Stimulated activated CD4-positive, alpha-beta T cell treated with anti-CD3 and anti-CD28 coated beads, Interleukin-12 subunit alpha, Interleukin-12 subunit beta, amount 100 ng/mL, for 48 hours (primary cell): ENCODE measurements at places on chromosomes 5 and 9.
A peak's percentile ranks its signal among the peaks of the same experiment; 100 is the strongest.

GRCh38 chr5:61290791-61291210 is 41.3 kb upstream of the ZSWIM6 start:
- no peak for DNase-seq

- no peak for DNase-seq
These were observed 94.8 kb upstream of the APC start for GRCh38 chr5:112642885-112643284.

DNA sequence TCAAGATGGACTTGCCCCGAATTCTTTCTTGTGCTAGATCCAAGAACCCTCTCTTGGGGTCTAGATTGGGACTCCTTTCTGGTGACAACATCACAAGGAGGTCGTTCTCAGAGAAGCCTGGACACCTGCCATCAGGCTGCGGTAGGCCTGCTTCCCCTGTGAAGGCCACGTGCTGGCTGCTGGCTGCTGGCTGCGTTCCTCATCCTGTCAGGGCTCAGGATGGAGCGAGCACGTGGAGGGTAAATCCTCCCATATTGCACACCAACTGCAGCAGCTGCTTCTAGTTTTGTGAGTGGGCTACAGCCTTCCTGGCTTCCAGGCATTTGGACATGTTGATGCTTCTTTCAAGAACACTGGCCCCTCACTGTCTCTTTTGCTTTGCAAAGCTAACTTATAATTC is 95.6 kb downstream of the HSPA4 start:
- no peak for DNase-seq

GRCh38 chr9:129874261-129875101 is 39.2 kb downstream of the USP20 start:
- no peak for DNase-seq

GRCh38 chr5:40160435-40160834 is 519.3 kb upstream of the PTGER4 start:
- no peak for DNase-seq

- no peak for DNase-seq
These were observed 80.3 kb upstream of the EQTN start for GRCh38 chr9:27377147-27377807.

DNA sequence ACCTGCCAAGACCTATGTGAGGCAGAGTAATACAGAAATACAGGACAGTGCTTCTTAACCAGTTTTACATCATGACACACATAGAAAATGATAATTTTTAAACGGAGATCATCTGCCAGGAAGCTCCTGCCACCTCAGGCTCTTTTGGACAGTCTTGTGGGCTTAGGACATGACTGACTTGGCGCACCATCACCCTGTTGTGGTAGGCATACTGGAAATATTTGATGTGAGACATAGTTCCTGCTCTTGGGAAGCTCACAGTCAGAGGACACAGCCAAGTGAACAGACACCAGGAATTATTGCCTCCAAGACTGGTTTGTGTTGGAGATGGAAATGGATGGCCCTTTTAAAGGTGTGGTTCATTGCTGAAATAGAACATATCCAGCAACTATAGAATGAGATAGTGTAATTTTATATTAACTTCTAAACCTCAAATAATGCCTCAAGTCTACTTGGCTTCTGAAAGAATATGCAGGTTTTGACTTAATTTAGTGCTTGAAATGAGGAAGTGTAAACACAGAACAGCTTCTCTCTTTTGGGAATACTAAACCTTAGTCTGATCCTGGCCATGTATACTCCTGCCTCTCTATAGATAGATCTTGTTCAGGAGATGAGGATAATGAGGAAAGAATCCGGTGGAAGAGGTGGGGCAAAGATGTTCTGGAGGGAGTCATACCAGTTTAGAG is 19.7 kb downstream of the CPEB4 start:
- DNase-seq = no peak

DNA sequence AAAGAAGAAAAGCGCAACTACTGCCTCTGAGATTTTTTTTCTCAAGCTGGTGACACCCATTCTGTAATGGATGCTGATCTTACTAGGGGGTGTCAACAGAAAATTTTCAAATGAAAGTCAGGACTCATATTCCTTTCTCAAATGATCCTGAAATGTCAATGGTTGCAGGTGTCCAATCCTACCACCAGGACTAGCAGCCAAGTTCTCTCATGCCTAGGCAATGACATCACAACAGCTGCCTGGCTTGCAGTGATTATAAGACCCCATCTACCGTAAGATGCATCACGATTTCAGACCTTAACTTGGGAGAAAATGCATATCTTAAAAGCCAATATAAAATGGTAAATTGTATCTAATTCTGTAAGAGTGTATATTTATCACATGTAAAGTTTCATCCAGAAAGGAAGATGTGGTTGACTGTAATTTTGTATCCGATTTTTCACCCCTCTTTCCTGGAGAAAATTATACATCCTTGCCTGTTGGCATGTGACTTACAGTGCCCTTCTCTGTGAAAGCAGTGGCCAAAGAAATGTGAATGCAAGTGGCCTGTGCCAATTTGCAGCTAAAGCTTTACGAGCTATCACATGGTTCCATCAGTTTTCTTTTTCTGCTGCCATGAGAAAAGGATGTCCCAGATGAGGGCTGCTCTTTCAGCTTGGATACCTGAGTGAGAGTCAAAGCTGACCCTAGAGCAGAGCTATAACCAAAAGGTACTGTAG is 104.4 kb downstream of the DENND1A start:
- DNase-seq = no peak

DNA sequence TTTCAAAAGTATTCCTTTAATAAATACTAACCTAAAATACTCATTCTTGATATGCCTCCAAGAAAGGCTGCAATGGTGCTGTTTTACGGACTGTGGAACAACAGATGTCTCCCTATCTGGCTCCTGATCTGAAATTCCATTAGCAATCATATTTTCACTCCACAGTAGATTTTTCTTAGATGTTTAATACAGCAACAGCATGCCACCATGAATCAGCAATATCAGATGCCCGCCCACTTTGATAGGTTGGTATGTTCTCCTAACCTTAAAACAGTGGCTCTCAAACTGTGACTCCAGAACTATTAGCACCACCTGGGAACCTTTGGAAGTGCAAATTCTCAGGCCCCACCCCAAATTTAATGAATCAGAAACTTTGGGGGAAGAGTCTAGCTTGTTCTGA is 110.2 kb downstream of the MLLT3 start:
- no peak for DNase-seq

DNA sequence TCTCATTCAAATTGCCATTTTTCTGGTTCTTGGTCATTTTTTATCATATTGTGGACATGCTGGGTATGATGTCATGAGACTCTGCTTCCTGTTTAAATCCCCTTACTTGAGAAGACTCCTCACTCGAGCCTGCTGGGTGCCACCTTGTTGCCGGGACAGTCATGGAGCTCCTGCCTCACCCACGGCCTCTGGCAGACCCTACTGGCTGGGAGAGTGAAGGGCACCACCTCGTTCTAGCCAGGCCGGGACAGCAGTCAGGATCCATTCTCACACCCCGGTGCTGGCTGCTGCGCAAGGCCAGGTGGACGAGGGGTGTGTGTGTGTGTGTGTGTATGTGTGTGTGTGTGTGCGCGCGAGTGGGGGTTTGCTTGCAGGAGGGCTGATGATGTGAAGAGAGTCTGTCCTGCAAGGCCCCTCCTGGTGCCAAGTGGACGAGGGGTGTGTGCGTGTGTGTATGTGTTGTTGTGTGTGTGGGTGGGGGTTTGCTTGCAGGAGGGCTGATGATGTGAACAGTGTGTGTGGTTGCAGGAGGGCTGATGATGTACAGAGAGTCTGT is 4.4 kb downstream of the CEP72 start:
- no peak for DNase-seq

- no peak for DNase-seq
These were observed 204.8 kb upstream of the KLF4 start for GRCh38 chr9:107694390-107694789.

- DNase-seq = no peak
These were observed 222.9 kb upstream of the ZNF462 start for GRCh38 chr9:106639873-106640568.

DNA sequence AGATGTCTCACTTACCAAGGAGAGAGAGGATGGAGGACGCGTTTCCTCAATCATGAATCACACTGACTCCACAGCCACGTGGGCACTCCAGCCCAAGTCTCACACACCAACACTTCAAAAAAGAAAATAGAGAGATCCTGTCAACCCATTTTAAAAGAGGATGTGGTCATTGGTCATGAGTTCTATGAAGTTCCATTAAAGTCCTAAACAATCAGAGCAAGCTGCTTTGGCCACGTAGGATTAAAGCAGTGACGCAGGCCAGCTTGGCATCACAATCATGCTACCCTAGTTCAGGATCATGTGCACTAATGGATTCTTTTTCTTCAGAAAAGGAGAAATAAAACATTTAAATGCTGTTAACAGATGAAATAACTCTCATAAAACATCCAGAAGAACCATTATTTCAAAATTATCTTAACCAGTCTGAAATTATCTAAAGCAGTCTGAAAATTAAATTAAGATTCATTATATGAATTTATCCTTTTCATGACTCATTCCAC is 108.1 kb downstream of the SEMA5A start:
- no peak for DNase-seq

DNA sequence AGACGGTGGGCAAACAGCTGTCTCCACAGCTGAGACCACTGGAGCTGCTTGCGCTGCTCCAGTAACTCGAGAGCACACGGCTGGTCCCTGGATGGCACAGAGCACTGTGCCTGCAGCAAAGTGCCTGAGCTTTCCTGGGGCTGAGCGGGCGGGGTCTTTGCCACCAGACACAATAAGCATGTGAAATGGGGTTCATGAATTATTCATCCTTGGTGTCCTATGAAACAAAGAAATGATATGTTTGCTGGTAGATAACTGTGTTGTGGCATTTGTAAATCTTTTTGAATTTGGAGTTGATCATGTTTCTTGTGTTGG is 151.7 kb upstream of the MPDZ start:
- DNase-seq = no peak

GRCh38 chr5:132425009-132425937 is 55.8 kb downstream of the SLC22A5 start:
- no peak for DNase-seq

DNA sequence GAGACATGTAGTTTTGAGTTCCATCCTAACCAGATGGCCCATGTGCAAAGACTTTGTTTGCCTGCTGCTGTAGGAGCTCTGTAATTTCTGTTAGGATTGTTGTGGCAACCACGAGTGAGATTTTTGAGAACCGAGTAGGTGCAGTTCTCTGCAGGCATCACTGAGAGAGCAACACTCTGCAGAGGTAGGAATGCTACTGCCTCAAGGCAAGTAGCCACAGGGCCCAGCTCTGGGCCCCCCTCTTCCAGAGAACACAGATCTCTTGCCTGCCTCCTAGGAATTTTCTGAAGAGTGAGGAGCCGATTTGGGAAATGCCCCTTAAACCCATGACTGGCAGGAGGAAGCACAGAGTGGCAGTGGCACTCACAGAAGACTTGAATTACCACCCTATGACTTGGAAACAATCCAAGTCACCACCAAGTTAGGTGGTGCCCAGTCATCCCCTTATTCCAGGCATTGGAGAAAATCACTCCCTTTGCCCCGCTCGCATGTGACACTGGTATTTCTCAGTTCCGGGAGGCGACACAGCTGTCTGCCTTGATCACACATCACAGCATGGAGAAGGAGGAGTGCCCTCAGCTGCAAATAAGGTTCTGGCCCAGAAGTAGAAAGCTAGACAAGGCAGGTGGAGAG is 52.5 kb upstream of the SLC2A8 start:
- DNase-seq = no peak

DNA sequence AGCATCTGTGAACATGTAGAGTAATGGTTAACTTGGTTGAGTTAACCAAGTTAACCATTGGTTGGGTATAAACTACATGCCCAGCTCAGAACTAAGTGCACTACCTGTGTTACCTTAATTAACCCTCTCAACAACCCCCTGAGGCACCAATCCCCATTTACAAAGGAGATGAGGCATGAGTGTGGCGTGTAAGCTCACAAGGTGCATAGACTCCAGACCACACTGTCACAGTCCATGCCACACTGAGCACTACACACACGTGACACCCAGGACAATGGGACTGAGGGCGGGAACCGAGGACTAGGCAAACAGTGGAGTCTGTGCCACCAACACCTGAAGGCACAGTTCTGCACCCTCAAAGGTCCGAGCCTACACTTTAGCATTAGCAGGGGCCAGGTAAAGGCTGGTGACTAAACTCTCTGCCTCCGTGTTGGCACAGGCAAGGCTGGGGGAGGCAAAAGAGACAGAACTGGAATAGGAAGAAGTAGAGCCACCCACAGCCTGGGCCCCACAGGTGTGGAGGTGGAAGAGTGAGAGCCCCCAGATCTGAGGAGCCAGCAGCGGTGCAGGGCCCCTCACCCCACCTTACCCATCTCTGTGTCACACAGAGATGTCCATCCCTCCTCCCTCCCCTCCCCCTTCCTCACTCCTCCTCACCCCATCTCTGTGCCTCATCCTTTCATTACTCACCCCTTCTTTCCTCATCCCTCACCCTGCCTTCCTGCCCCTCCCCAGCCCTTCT is 2.2 kb upstream of the DNAJB5 start:
- DNase-seq = no peak

DNA sequence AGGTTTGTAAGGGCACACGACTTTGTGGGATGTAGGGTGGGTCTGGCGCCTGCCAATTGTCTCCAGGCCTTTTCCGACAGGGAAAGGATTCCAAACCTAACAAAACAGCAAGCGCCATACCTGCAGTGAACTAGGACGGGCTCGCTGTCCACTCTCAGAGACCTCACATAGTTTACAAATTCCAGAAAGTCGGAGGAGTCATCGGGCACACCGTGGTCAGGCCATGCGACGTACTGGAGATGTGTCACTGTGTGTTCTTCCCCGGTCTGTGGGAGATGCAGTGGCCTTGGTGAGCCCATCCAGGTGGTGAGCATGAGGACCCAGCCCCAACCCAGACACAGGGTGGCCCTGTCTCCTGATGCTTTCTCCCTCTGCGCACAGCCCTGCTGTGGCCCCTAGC is 61.3 kb upstream of the EPB41L4B start:
- no peak for DNase-seq

GRCh38 chr5:140025736-140026135 is 17.4 kb downstream of the NRG2 start:
- DNase-seq = no peak

DNA sequence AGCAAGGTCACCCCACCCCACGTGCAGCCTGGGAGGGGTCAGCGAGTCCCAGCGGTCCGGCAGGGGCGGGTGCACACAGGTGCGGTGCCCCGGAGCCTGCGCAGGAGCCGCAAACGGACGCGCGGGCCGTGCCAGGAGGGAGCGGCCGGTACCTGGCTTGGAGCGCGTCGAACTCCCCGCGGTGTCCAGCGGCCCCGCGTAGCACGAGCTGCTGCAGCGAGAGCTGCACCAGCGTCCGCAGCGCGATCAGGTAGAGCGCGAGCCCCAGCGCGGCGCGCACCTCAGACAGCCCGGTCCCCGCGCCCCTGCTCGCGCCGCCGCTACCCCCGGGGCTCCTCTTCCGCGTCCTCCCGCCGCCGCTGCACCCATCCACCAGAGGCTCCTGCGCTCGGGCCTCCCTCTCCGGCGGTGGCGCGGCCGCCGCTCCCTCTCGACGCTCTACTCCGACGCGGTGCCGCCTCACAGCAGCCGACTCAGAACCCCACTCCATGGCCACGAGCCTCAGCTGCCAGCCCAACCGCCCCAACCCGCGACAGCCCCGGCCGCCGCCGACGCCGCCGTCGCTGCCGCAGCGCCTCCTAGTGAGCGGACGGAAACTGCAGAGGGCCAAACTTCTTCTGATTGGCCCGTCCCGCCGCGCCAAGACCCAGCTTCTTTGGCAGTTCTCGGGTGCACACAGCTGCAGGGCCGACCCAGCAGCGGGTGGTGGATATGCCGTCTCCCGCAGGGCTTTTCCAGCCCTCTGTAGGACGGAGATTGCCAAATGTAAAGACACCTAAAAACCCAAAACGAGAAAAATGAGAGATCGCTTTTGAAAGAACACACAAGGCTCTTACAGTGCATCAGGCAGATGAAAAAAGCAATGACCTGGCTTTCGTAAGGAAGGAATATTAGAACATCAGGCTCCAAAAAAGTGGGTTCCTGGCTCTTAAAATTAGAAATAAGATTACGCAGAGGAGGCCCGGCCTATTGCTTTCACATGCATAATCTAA is at the start of gene ERMP1:
Gene ERMP1, minus strand, starts transcription at position 580 of the 992 bp plus-strand sequence. Its CDS starts 90 bp downstream, at position 490.
- peak; percentile 85 for DNase-seq
